Neural crest cell (in vitro differentiated cells): ENCODE measurements at places on chromosomes 7 and 10.

- DNase-seq: no peak
Measured at GRCh38 chr7:30986738-30987137, 23.0 kb downstream of the GHRHR start.

DNA sequence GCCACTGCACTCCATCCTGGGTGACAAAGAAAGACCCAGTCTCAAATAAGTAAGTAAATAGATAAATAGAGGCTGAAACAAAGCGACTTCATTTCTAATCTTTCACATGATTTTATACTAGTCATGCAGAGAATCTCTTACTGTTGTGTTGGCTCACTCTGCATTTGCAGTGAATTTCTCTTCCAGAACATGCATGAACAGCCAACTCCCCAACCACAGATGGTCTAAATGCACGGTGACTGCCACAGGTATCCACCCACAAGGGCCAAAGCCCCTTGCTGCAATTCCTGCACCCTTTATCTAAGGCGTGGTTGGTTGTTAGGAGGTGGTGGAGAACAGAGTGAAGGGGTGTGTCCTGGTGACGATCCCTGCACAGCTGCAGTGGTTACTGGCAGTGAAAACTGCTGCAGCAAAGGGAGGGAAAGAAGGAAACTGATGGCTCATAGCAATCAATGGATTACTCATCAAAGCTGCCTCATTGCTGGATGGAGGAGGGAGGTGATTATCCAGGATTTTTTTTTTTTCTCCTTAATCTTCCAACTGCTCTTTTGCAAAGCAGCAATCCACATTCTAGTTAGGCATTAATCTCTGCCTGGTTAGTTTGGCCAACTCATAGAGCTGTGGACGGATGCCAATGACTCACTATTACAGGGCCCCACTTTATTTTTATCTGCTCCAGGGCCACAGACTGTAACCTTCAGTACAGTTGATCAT lies 50.6 kb downstream of the PRTFDC1 start:
- no peak for DNase-seq

- DNase-seq: no peak
Measured at GRCh38 chr10:35271086-35271858, 65.0 kb upstream of the CCNY start.

GRCh38 chr10:10873289-10873688 lies 144.4 kb upstream of the CELF2 start:
- no peak for DNase-seq

- DNase-seq: no peak
Measured at GRCh38 chr7:159071260-159071659, 73.4 kb downstream of the VIPR2 start.

GRCh38 chr7:157516311-157516710 lies 179.5 kb downstream of the DNAJB6 start:
- no peak for DNase-seq

GRCh38 chr10:118315629-118316028 lies 26.5 kb downstream of the FAM204A start:
- no peak for DNase-seq

DNA sequence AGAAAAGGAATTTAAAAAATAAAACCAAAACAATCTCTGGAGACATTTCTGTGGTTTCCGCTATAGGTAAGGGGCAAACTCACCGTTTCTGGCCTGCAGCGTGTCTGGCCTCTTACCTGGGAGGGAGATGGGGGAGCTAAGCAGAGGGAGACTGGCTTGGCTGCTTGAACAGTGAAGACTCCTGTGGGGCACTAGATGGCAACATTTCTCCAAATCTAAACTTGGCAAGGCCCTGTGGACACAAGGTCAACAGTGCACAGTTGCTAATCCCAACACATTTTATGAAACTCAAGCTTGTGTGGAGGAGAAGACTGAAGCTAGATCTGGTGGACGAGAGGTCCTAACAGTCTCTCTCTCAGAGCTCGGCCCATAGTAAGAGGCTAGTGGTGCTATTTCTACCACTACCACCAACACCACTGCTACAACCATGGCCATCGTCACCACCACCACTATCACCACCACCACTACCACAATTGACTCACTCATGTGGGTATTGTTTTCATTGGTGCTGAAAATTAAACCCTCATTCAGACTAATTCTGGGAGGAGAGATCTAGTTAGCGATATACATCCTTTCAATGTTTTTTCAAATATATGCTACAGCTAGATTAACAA lies 28.4 kb upstream of the CDHR3 start:
- DNase-seq: no peak

- no peak for DNase-seq
Measured at GRCh38 chr10:79298403-79299244, 48.6 kb upstream of the PPIF start.

GRCh38 chr7:94391726-94392392 lies 2.8 kb upstream of the COL1A2 start:
- DNase-seq: no peak

DNA sequence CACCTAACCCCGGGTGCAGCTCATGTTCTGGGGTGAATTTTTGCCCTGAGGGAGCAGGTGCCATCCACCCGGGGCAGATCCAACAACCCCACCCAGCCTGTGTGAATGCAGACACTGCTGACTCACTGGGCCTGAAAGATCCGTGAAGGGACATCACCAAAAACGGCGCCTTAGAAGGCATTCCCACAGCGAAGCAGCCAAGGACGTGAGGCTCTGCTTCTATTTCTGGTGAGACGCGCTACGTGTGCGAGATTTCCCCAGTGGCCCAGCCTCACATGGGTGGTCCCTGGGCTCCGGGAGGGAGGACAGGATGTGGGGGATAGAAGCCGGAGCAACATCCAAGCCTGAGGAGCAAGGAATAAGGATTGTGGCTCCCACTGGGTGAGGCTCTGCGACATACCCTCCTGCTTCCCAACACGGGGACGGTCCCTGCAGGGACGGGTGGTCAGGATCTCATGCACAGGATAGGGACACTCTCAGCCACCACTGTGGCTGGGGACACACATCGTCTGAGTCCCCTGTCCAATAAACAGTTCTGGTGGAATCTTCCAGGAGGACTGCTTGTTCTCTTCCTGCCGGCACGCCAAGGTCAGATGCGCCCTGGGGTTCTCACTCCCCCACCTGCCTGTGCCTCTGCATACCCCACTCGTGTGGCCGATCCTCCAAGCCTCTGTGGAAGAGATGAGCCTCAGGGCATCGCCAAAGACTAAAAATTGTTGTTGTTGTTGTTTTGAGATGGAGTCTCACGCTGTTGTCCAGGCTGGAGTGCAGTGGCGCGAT lies 70.2 kb downstream of the ZRANB1 start:
- DNase-seq: no peak

- no peak for DNase-seq
Measured at GRCh38 chr10:74634995-74635536, 191.3 kb upstream of the KAT6B start.

GRCh38 chr7:82972135-82972534 lies 190.5 kb downstream of the PCLO start:
- DNase-seq: no peak

DNA sequence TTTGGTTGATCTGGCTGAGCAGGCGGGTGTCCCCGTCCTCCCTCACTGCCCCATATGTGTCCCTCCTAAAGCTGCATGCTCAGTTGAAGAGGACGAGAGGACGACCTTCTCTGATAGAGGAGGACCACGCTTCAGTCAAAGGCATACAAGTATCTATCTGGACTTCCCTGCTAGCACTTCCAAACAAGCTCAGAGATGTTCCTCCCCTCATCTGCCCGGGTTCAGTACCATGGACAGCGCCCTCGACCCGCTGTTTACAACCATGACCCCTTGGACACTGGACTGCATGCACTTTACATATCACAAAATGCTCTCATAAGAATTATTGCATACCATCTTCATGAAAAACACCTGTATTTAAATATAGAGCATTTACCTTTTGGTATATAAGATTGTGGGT lies 26.9 kb upstream of the TRIM56 start:
- DNase-seq: peak; percentile 80

GRCh38 chr10:33277135-33277536 lies 57.3 kb downstream of the NRP1 start:
- no peak for DNase-seq

DNA sequence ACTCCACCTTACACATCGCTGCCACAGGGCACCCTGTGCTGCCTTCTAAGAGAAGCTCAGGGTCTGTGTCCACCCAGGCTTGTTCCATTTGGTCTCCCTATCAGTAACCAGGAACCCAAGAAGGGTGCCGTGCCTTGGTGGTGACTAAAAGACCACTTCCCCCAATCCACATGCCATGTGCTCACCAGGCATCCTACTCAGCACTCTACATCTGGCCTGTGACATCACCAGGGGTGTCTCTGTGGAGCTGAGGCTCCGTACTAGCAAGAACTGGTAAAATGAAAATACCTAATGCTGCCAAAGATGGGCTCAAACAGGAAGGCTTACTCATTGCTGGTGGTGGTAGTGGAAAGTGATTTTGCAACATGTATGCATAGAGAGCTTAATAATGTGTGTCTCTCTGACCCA lies 19.0 kb upstream of the C10orf71 start:
- no peak for DNase-seq

GRCh38 chr10:71990706-71991269 lies 26.6 kb downstream of the CHST3 start:
- no peak for DNase-seq
